ENCODE measurements at places on chromosomes 2 and 18.

DNA sequence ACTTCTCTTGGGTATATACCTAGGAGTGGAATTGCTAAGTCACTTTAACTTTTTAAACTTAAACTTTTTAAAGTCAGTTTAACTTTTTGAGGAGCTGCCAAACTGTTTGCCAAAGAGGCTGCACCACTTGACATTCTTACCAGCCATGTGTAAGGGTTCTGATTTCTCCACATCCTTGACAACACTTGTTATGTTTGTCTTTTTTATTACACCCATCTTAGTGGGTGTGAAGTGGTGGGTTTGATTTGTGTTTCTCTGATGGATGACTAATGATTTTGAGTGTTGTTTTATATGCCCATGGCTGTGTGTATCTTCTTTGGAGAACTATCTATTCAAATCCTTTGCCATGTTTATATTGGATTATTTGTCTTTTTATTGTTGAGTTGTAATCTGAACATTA lies 13.6 kb downstream of the ASAP2 start:
- no peak for DNase-seq

DNA sequence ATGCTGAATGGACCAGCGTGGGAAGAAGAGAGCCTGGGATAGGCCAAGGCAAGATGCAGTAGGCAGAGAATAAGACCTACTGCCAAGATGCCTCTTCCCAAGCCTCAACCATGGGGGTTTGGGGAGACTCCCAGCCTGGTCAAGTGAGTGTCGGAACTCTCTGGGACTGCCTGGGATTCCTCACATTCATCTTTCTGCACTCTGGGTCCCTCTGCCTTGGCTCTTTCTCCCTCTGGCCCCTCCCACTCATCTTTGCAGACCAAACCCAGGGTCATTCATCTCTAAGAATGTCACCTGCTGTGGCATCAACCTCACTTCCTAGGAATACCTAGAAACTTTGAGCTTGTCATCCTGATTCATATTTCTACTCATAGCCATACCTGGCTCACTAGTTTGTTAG lies 211.3 kb upstream of the HNRNPA3 start:
- no peak for DNase-seq

GRCh38 chr2:109609352-109610024 lies 4.3 kb downstream of the SEPTIN10 start:
- no peak for DNase-seq

- DNase-seq: no peak
Observed at GRCh38 chr2:158191076-158191895, 89.6 kb downstream of the UPP2 start.

DNA sequence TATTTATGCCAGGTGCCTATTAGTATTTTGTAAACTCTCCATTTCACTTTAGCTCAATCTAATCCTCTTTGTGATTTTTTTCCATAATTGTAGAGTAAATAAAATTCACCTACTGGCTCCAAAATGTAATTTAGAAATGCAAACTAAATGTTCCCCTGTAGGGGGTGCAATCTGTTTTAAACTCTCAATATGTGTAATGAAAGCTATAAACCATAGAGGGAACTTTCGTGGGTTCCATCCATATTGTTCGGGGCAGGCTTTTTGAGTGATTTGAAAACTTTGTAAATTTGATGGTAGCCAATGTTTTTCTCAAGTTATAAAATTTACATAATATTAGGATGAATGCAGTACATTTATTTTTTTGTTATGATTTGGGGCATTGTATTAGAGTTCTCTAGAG lies 49.4 kb downstream of the TSPYL6 start:
- DNase-seq: no peak

- no peak for DNase-seq
Observed at GRCh38 chr2:38268001-38268400, 109.1 kb downstream of the ATL2 start.

GRCh38 chr2:107336526-107336925 lies 450.6 kb upstream of the ST6GAL2 start:
- no peak for DNase-seq

DNA sequence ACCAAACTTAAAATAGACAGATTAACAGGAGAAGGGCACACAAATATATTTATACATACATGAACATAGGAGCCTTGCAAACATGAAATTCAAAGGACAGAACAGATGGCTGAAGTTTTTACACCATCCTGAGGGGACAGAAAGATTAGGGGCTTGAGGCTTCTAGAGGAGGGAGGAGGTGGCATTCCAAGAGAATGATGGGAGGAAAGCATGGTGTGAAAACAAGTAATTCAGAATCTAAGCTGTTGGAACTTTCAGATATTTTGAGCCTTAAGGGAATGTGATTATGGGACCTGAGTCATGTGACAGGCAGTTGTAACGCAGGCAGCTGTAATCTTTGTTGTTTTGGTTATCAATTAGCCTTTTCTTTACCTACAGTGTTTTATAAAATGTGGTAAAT lies 225.2 kb upstream of the SPOPL start:
- no peak for DNase-seq

GRCh38 chr18:902229-902628 lies 2.4 kb upstream of the ADCYAP1 start:
- DNase-seq: no peak

DNA sequence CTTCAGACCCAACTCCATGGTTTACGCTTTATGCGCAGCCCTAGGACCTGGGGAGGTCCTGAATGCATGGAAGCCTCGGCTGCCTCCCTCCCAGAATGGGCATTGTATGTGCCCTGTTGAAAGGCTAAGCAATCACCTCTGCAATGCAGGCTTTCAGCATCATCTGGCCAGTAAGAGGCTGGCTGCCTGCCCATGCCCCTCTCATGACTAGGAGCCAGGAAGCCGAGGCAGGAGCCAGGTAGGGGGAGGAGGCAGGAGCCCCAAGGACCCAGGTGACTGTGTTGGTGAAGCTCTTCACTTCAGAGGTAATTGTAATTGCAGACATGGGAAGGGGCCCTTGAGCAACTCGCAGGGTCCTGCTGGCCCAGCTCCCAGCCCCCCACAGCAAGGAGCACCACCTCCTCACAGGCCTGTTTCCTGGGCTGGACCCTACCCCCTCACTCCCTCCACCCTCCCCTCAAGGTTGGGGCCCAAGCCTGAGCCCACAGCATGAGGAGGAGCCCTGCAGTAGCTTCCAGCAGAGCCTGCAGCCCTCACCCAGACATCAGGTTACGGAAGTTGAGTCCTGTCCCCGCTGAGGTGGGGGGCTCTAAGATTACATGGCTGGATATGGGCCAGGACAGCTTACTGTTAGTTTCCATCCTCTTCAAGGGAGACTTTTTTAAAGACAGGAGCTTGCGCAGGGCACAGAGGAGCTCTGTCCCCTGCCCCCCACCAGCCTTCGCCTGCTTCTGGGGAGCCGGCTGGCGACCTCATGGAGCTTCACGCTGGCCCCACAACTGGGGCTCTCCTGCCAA lies 21.9 kb downstream of the CRACDL start:
- DNase-seq: no peak

GRCh38 chr2:102100371-102101096 lies 42.0 kb upstream of the IL1R1 start:
- no peak for DNase-seq

GRCh38 chr2:161961061-161961460 lies 113.0 kb downstream of the DPP4 start:
- no peak for DNase-seq

GRCh38 chr2:221060376-221060775 lies 511.7 kb downstream of the EPHA4 start:
- no peak for DNase-seq
